ENCODE measurements at places on chromosomes 3 and 15.
A peak's percentile ranks its signal among the peaks of the same experiment; 100 is the strongest.

DNA sequence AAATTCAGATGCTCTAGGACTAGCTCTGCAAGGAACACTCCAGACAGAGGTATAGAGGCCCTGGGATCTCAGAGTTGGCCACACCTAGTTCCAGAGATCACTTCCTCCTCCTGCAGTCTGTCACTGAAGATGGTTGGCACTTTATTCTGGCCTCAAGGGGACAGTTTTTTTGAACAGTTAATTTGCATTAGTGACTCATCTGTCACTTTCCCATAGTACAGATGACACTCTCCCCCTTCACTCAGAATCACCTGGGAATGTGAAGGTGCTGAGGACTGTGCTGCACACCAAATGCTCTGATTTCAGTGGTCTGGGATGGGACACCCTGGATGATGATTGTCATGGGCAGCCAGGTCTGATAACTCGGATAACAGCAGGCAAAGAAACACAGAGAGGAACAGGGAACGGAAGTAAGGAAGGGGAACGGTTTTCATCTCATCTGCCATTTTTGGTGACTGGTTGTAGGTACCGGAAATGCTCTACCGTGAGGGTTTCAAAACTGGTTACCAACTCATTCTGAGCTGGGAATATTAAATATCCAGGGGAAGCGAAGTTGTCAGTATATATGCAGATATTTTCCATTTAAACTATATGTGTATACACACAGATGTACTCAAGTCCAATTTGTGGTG, 232.5 kb upstream of the ST8SIA2 start:
- DNase-seq, result no peak

DNA sequence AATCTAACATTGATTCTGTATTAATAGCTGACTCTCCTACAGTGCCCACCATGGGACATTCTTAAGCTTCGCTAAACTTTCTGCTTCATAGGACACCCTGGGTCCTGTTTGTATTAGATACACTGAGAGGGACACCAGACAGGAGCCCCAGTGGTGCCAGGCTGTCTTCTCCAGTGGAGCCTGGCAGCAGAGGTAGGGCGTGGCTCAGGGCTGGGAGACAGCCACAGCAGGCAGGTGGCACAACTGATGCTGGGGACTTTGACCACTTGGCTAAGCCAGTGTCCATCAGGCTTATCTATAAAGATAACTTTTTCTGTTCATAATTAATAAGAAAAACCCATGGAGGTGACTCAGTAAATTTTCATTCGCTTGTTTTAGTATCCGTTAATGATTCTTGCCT, 21.8 kb downstream of the NIPA1 start:
- DNase-seq, result no peak

- DNase-seq, result no peak
Measured at GRCh38 chr3:487614-488013, 291.1 kb downstream of the CHL1 start.

DNA sequence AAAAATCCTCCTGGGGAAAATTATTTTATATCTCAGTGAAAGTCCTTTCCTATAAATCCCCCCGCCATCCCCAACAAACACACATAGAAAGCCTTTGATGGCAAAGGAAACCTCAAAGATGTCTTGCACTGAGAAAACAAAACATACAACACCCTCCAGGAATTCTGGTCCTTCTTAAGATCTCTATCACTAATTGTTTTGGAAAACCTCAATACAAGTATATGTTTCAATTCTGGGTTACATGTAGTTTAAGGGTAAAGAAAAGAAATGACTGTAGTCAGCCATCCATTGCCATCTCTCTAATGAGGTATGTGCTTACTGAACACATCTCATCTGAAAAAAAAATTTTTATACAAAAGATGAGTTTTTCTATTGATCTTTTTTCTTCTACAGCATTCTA, 97.3 kb downstream of the FSIP1 start:
- no peak for DNase-seq

GRCh38 chr3:116384717-116385116, 60.6 kb downstream of the LSAMP start:
- no peak for DNase-seq

GRCh38 chr3:27666272-27666671, 55.9 kb downstream of the EOMES start:
- peak; percentile 32 for DNase-seq

- DNase-seq, result no peak
Measured at GRCh38 chr3:73781541-73781940, 156.8 kb upstream of the PDZRN3 start.

GRCh38 chr15:68599560-68600071, 20.8 kb downstream of the CORO2B start:
- DNase-seq, result no peak

DNA sequence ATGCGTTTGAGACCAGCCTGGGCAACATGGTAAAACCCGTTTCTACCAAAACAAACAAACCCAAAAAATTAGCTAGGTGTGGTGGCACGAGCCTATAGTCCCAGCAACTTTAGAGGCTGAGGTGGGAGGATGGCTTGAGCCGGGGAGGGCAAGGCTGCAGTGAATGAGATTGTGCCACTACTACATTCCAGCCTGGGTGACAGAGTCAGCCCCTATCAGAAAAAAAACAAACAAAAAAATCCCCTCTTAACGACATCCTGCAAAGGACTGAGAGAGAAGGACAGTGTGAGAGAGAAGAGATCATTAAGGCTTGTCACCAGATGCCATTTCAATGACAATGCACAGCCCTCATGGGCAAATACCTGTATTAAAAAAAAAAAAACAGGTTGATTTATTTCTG, 266.7 kb upstream of the ATP10A start:
- no peak for DNase-seq

GRCh38 chr15:66701422-66702034, 508 bp upstream of the SMAD6 start:
- peak; percentile 61 for DNase-seq

- no peak for DNase-seq
Measured at GRCh38 chr3:26100176-26100575, 310.3 kb downstream of the OXSM start.

GRCh38 chr3:65030014-65030627, 342.3 kb upstream of the ADAMTS9 start:
- DNase-seq, result no peak

DNA sequence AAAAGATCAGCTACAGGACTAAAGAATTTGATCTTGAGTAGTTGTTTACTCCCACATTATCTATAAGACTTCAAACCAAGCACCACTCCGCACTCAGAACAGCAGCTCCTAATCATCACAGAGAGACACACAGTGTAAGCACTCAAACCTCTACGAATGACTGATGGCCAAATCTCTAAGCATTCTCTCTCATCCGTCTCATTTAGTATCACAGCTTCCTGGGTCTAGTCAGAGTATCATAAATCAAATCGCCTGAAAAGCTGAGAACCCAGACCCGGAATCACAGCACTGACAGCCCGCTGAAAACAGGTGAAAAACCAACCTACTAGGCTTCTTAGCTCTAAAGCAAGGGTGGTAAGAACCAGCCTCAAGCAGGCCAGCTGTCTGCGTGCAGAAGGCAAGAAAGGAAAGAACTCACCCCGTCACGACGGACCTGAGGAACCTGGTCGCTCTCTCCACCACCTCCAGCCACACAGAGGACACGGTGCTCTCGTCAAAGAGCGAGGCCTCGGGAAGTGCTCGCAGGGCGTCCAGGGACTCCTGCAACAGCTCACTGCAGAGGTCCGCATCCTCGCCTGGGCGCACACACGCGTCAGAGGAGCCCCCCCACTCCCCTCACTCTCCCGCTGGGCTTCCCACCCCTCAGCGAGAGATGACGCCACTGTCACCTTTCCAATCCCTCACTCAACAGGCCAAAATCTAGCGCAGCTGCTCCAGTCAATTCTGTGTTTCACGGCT, 47.9 kb downstream of the HERC2 start:
- DNase-seq, result no peak

DNA sequence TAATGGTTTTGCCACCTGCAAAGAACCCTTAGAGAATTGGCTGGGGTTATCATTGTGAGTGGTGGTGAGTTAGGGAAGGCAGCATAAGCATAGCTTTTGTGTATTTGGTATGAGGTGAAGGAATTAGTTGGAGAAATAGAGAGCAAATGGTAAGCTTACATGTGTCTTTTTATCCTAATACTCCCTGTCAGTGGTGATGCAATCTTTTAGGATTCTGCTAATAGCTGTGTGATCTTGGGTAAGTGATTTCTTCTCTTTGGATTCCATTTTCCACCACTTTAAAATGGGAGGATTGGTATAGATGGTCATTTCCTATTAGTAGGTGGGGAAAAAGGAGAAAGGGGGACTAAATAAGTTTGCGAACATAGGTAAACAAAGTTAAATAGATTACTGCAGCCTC, 30.9 kb downstream of the PIAS1 start:
- DNase-seq, result no peak

DNA sequence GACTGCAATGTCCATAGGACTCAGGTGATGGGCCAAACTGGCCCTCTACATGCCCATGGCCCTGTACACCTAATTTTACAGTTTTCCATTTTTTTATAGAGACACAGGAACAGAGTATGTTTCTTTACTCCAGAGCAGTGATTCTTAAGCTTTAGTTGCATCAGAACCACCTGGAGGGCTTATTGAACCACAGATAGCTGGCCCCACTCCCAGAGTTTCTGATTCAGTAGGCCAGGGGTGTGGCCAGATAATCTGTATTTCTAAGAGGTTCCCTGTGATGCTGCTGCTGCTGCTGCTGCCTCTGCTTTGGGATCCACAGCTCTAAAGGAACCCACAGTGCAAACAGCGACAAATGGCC, 5.1 kb downstream of the RBP1 start:
- DNase-seq, result no peak

DNA sequence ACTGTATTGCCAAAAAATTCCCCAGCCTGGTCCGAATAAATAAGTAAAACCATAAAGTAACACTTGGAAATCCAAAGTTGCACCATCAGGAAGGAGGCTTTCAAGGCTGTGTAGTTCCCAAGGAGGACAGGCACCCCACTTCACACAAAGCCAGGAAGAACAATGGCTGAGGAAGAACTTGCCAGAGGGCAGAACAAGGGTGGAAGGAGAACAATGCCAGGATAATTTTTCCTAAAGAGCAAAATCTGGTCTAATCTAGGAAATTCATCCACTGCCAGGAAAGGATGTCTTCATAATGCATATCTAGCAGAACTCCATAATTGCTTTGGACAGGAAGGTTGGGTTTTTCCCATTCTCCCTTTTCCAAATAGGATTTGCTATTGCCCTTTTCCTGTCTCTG, 15.7 kb upstream of the ARID3B start:
- DNase-seq, result no peak

- DNase-seq, result no peak
Measured at GRCh38 chr3:37129871-37130270, 44.5 kb downstream of the LRRFIP2 start.

GRCh38 chr15:29622637-29623036, 199.6 kb downstream of the TJP1 start:
- DNase-seq, result no peak

GRCh38 chr3:112740835-112741234, 99.9 kb upstream of the CCDC80 start:
- DNase-seq, result no peak

GRCh38 chr3:143187111-143187510, 67.5 kb downstream of the CHST2 start:
- no peak for DNase-seq

GRCh38 chr3:134718726-134719125, 67.9 kb upstream of the KY start:
- no peak for DNase-seq

- no peak for DNase-seq
Measured at GRCh38 chr3:150868282-150868681, 37.0 kb downstream of the MINDY4B start.

DNA sequence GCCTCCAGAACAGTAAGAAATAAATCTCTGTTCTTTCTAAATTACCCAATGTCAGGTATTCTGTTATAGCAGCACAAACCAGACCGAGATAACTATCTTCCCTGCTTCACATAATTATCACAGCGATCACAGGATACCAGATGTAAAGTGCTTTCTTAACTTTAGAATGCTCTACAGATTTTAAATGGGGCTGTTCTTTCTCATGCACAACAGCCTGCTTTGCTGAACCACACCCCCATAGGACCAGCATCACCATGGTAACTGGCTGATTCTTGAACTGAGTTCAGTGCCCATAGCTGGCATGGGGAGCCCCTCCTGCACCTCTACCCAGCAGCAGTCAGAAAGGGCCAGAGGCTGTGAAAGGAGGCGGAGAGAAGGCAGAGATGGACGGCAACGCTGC, 7.8 kb downstream of the CD80 start:
- DNase-seq, result no peak

GRCh38 chr3:105963161-105963560, 94.3 kb upstream of the CBLB start:
- DNase-seq, result no peak

- no peak for DNase-seq
Measured at GRCh38 chr3:74842141-74842540, 227.7 kb upstream of the CNTN3 start.

GRCh38 chr15:66730168-66731021, 28.4 kb downstream of the SMAD6 start:
- DNase-seq, result no peak

- no peak for DNase-seq
Measured at GRCh38 chr3:54941690-54942362, 14.0 kb upstream of the LRTM1 start.

DNA sequence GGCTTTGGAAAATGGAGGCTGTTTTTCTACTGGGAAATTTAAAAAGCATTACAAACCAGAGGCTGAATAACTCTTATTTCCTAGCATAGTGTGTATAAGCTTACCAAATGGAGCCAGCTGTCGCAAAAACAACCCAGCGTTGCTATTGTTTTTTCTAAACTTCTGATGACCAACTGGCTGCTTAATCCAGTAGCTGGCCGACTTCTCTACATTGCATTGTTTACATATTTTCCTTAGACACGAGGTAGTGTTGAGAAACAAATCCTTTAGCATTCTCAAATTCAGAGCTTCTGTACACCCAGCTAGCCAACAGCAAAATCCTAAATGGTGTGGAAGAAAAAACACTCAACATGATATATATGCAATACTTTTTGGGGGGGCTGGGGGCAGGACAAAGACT, 161.0 kb upstream of the ADAMTS9 start:
- peak; percentile 62 for DNase-seq

GRCh38 chr15:67050062-67050461, 15.3 kb upstream of the SMAD3 start:
- no peak for DNase-seq

DNA sequence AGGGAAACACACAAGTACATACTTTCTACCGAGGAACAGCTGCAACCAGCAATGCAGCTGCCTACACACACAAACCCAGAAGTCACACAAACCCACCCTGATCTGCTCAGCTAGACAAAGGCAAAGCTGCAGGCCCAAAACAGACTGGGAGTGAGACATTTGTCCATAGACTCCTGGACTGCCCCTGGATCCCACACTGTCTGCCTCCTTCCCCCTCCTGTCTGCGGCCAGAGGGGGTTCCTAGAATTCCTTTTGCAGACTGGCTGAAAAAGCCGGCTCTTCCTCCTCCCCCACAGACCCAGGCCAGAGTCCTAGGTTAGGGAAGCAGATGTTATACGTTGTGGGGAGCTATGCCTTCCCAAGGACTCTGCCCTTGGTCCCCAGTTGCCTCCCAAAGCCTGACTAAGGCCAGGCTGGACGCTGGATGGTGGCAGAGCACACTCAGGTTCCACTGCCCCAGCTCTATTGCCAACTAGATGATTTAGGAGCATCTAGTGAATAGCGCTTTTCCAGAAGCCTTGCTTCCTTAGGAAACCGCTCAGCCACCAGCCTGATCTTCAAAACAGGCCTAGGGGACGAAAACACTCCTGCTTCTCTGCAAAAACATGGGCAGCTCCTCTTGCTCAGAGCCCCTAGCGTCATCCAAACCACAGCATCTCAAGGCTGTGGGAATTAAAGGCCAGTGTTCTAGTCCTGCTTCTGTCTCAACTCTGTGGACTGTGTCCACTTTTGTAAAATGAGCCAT, 37.4 kb upstream of the CILP start:
- DNase-seq, result no peak
